Inflammatory macrophage treated with lipopolysaccharide for 4 hours (primary cell): ENCODE measurements at places on chromosomes 12 and 14.

DNA sequence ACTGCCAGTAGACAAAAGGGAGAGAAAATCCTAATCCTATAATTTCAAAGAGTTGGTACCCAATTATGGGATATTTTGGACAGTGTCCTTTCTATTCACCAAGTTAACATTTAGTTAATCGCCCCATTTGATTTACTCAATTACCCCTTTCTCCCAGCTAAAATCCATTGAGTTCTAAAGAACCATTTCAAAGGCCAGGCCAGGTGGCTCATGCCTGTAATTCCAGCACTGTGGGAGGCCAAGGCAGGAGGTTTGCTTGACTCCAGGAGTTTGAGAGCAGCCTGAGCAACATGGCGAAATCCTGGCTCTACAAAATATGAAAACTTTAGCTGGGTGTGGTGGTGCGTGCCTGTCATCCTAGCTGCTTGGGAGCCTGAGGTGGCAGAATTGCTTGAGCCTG lies 5.5 kb upstream of the GPR19 start:
- no peak for DNase-seq

- no peak for DNase-seq
These were observed 264.3 kb upstream of the GARIN6 start for GRCh38 chr12:99383258-99383657.

GRCh38 chr12:28512876-28513275 lies 322.6 kb downstream of the CCDC91 start:
- no peak for DNase-seq

GRCh38 chr12:2163177-2163941 lies 110.6 kb downstream of the CACNA1C start:
- no peak for DNase-seq

GRCh38 chr14:44979273-44979672 lies 17.3 kb downstream of the TOGARAM1 start:
- DNase-seq, result no peak

GRCh38 chr14:31239741-31240140 lies 32.1 kb upstream of the HECTD1 start:
- no peak for DNase-seq

- DNase-seq, result no peak
These were observed 38.6 kb upstream of the METAP2 start for GRCh38 chr12:95435355-95435754.

GRCh38 chr12:116534311-116535121 lies 24.7 kb upstream of the MAP1LC3B2 start:
- no peak for DNase-seq

DNA sequence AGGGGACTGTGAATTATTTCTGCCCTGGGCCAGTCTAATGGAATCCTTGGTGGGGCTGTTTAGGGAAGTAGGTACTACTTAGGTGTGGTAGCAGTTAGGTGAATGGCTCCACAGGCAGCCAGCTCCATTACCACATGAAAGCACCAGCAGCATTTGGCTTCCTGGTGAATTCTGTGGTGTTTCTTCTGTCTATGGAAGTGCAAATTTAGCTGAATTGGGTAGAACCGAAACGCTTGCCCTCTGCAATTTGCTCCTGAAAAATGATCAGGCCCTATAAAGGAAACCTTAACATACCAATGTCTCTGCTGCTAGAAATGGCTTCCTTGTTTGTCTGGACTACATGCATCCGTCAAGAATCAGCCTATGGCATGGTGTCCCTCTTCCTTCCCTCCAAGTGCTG lies 16.4 kb downstream of the FLRT2 start:
- no peak for DNase-seq

- DNase-seq, result no peak
These were observed 2.9 kb downstream of the PHLDA1 start for GRCh38 chr12:76028571-76029277.

- no peak for DNase-seq
These were observed 25.5 kb downstream of the ZNF664 start for GRCh38 chr12:123998344-123998990.

GRCh38 chr12:57477710-57478681 lies 1.7 kb downstream of the ARHGAP9 start:
- peak; percentile 67 for DNase-seq

DNA sequence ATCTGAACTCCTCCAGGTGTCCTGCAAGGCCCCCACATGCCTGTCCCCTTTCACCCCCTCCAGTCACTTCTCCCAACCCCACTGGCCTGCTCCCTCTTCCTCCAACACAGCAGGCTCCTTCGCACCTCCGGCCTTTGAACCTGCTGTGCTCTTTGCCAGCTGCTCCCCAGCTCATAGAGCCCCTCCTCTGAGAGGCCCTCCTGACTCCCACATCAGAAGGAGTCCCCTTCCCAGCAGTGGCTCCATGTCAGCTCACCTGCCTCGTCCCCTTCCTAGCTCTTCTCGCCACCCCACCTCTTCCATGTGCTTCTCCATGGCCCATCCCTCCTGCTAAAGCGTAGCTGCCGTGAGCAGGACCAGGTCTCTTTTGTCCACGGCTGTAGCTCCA lies 22.1 kb downstream of the SCARB1 start:
- DNase-seq, result no peak

- no peak for DNase-seq
These were observed 40.5 kb upstream of the C14orf132 start for GRCh38 chr14:95998656-95999055.

DNA sequence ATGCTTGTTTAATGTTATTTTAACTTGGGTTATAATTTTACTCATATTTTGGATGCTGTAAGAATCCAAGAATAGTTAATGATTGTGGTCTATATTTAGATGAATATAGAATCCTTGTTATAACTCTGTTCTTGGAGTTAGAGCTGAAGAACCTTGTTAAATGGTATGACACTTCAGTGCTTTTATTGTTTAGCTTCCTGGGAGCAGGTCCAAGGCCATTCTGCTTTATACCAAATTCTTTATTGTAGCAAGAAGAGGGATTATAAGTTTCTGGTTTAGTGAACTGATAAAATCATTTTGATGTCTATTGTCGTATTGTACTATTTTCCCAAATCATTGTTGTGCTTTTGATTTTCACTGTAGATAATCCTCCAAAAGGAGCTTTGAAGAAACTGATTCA lies 69.4 kb downstream of the MIA2 start:
- no peak for DNase-seq

GRCh38 chr14:67599698-67600561 lies at the start of gene PIGH:
TSS of gene PIGH (minus strand) at chr14:67600268. CDS start at chr14:67600203, 65 bp downstream.
- DNase-seq, result peak; percentile 91

DNA sequence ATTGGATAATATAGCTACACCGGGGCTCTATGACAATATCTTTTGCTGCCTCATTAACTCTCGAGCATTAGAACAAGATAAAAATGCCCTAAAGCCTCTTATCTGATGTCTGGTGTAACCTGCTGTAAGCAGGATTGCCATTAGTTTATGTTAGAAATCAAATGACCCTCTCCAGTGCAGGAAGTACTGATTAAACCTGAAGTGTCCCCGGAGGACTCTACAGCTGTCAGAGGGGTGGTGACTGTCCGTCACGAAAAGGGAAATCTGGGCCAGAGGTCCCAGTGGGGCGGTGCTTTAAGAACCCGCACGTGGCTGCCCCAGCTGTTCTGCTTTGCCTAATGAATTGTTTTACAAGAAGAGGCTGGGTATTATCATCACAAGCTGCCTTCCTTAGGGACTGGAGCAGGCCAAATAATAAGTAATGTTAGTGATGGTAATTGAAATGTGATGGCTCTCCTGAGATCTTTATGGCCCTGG lies 55.7 kb downstream of the LIN52 start:
- peak; percentile 64 for DNase-seq

- DNase-seq, result no peak
These were observed 19.3 kb downstream of the NTF3 start for GRCh38 chr12:5451251-5451650.

DNA sequence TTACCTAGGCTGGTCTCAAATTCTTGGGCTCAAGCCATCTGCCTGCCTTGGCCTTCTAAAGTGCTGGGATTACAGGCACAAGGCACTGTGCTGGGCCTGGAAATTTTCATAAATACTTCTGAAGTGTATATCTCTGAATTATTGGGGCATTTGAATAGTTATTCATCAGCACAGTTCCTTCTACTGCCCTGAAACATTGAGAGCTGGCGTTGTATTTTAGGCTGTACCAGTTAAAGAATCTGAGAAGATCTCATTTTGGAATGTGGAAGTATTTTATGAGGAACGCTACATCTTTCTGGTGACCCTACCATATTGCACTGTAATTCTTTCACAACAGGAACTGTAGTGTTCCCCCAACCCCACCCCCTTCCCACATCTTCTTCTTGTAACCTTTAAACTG lies 349.0 kb upstream of the RGS6 start:
- DNase-seq, result peak; percentile 45

DNA sequence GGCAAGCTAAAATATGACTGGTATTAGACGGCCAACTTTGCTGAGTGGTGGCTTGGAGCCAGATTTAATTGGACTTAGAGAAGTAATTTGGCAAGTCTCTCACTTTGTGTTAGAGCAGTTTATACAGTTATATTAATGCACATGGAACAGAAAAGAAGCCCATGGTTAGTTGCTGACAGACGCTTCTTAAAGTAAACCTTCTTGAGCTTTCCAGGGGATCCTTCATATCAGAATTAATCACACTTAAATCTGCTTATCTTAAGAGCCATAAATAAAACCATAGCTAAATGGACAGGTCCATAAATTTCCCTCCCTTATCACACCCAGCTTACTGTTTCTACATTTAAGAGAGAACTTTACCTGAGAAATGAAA lies 9.6 kb downstream of the GSG1 start:
- no peak for DNase-seq

DNA sequence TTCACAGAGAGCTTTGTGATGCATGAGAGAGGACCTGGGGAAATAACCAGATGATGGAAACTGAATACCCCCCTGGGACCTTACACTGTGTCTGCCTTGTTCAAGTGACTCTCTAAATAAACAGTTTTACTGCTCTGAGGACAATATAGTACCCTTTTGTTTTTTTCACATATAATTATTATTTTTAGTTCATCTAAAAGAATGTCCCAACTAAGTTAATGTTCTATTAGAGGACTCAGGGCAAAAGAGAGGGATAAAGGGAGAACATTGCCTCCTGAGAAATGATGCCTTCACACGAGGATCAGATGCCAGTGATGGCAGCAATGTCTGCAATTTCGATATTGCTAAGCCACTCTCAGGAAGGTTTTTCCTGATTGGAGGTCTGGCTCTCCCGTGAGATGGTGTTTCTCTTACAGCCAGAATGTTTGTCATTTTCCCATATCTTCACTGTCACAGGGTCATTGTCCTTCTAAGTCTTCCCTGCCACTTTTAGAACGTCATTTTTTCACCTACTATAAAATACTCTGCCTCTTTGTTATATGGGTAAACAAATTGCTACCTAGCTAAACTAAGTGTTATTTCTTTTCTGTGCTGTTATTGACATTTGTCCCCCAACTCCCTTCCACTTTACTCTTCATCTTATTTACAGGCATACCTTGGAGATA lies 201.6 kb downstream of the RAD51B start:
- DNase-seq, result no peak

DNA sequence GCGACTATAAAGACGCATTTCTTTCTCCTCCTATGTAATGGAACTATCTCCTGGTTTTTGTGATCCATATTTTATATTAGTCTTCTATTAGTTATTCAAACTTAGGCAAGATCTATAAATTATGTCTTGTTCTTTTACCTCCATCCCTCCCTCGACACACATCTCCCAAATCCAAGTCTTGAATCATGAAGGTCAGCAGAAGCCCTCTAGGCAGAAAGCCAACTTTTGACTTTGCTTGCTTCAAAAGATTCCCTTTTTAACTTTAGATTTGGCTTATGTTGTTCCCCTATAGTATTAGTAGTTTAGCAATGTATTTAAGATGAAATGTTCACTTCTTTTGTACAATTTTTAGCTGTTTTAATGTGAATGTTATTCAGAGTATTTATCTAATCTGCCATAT lies 689.8 kb downstream of the SLC6A15 start:
- DNase-seq, result no peak

DNA sequence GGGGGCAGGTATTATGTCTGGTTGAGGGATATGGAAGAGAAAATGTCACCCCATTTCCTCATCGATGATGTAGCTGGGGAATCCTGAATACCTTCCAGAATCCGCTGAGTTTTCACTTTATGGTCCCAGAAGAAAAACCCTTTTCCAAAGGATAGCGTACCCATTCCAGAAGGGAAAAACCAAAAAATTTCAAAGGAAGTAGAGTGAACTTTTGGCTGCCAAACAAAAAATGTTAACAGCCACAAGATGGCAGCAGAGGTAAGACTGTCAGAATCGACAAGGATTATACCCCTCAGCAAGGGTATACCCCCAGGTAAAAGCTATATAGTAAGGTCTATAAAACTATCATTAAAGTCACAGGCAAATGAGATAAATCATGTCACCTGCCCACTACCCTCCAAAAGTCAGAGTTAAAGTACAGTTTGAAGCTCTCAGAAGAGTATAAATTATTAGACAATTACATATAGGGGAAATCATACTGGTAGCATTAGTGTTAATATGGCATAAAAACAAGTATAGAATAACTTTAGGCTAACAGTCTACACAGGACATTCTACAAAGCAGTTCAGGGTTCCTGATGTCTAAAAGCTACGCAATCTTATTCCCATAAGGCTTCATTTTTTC lies 18.0 kb downstream of the ACIN1 start:
- DNase-seq, result peak; percentile 49

DNA sequence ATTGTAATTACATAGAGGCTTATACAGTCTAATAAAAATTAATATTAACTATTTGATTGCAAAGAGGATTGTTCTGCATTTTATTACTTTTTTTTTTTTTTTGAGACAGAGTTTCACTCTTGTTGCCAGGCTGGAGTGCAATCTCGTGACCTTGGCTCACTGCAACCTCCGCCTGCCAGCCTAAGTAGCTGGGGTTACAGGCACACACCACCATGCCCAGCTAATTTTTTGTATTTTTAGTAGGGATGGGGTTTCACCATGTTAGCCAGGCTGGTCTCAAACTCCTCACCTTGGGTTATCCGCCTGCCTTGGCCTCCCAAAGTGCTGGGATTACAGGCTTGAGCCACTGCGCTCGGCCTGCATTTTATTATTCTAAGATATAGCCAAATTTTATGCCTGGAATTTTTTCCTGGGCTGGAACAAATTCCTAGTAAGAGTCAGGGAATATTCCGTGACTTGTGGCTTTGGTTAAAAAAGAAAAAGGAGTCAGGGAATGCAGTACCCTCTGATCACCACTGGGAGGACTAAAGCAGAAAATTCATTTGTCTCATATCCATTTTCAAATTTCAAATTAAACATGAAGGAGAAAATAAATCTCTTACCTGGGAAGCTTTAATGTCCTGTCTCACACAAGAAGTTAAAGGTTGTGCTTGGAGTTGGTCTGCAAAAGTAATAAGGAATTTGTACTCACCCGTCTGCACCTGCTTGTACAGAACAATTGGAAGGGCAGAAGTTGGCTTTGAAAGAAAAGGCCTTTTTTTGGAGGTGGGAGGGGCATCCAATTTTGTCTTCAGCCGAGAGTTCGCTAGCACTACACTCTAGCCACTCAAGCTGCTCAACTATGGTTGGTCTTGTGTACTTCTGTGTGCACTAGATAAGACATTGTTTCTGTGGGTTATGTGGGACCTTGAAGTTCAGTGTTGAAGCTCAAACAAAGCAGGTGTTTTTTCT lies 8.7 kb downstream of the MARK3 start:
- peak; percentile 61 for DNase-seq
